Stimulated activated CD8-positive, alpha-beta memory T cell treated with anti-CD3 and anti-CD28 coated beads, Interleukin-7, amount 100 ng/mL, for 1 hour (primary cell): ENCODE measurements at places on chromosomes 1 and 21.

- DNase-seq = no peak
Measured at GRCh38 chr1:185349556-185349955, 32.5 kb upstream of the IVNS1ABP start.

- DNase-seq = no peak
Measured at GRCh38 chr1:167661527-167662426, 31.7 kb downstream of the RCSD1 start.

DNA sequence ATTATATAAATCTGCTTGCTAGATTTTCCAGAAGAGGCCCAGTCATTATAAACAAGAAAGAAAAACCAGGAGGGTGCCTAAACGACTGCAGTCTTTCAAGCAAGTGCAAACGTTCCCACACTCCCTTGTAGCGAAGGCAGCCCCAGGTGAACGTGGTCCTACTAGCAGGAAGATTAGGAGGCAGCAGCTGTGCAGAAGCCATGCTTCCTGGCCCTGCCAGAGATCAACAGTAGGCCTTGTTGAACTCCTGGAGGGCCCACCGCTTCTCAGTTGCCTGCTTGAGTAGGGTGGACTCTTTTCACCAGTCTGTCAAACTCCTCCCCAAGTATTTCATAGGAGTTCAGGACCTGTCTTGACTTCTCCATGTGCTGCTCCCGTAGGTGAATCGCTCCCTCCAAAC, 163.0 kb upstream of the GORAB start:
- no peak for DNase-seq

DNA sequence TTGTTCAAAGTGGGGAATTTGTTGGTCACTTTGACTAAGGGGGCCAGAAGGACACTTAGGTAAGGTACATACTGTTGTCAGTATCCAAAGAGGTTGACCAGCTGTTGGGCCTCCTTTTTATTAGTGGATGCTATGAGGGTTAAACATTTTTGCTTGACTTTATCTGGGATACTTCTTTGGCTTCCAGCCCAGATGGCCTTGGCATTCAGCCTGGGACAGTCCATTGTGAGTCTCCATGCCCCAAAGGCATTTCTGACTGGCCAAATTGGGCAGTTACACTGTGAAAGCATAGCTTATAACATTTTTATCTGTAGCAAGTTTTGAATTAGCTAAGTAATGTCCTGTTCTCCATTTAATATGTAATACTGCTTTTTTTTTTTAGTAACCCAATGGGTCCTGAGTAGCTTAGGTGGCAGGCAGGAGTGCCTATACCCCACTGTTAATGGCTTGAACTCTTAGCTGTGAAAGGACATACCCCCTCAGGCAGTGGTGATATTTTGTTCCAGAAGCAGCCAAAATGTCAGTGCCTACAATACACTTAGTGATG, 35.4 kb upstream of the CD1D start:
- no peak for DNase-seq

DNA sequence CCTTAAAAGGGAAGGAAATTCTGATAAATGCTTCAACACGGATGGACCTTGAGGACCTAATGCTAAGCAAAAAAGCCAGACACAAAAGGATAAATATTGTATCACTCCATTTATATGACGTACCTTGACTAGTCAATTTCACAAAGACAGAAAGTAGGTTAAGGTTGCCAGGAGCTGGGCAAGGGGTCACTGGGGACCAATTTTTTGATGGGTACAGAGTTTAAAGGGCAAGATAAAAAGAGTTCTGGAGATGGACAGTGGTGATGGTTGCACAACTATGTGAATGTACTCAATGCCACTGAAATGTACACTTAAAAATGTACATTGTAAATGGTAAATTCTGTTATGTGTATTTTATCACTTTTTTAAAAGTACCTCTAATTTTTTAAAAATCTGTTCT, 32.1 kb upstream of the SLAMF9 start:
- no peak for DNase-seq

DNA sequence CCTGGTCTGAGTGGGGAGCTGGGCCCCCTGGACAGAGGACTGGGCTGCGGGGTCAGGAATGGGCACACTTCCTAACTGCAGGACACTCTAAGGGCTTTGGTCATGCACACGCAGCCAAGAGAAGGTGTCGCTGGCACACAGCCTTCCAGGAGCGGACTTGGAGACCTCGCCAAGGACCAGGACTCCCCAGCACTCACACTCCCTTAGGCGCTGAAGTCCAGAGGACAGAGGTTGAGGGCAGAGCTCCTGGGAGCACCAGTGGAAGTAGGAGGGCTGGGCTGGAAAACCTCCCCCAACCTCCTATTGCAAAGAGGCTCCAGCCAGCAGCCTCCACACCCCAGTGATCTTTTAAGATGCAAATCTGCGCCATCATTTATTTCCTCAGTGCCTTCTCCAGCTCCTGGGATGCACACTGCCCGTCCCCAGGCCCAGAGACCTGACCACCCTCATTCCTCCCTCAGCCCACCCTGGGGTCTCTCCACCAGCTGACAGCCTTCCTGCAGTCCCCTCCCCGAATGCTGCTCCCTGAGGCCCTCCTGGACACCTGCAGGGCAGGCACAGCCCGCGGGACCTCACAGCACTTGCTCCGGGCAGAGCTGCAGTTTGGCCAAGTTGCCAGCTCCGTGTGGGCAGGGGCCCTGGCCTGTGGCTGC, 3.0 kb downstream of the TSPEAR start:
- DNase-seq = no peak

- DNase-seq = no peak
Measured at GRCh38 chr21:41825216-41825615, 53.9 kb downstream of the PRDM15 start.

- DNase-seq = no peak
Measured at GRCh38 chr1:182056601-182057366, 4.7 kb downstream of the ZNF648 start.

GRCh38 chr21:16571594-16571993, 841.8 kb downstream of the USP25 start:
- no peak for DNase-seq

DNA sequence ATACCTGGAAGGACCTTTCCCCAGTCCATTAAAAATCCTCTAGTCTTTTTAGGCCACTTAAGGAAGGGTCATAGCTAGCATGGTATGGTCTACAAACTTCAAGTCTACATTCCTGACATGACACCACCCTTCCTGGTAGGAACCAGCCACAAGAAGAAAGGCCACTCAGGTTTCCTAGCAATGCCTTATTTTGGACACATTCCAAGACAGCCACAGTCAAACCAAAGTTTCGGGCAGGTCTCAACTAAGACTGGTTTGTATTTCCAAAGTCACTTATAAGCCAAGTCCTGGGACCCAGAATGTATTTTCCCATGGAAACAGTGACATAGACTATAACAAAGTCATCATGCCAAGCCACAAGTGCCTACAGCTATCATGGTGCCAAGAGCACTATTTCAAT, 50.6 kb upstream of the SLC44A3 start:
- DNase-seq = no peak

DNA sequence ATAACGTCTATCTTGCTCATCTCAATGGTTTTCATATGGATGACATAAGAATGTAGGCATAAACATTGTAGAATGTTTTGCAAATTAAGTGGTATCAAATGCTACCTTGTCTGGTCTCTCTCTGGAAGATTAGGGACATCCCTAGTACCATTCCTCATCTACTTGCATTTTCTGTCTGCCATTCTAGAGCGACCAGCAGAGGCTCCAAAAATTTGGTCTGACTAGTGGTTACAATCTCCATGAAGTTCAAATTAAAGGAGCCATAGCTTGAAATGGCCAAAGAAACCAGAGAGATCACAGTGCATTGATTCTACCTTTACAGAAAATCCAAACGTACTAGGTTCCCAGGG, 1.1 kb downstream of the CD84 start:
- DNase-seq = no peak

GRCh38 chr1:70204139-70204538, 1.2 kb downstream of the LRRC40 start:
- no peak for DNase-seq

- no peak for DNase-seq
Measured at GRCh38 chr1:167152192-167152876, 58.5 kb downstream of the STYXL2 start.

DNA sequence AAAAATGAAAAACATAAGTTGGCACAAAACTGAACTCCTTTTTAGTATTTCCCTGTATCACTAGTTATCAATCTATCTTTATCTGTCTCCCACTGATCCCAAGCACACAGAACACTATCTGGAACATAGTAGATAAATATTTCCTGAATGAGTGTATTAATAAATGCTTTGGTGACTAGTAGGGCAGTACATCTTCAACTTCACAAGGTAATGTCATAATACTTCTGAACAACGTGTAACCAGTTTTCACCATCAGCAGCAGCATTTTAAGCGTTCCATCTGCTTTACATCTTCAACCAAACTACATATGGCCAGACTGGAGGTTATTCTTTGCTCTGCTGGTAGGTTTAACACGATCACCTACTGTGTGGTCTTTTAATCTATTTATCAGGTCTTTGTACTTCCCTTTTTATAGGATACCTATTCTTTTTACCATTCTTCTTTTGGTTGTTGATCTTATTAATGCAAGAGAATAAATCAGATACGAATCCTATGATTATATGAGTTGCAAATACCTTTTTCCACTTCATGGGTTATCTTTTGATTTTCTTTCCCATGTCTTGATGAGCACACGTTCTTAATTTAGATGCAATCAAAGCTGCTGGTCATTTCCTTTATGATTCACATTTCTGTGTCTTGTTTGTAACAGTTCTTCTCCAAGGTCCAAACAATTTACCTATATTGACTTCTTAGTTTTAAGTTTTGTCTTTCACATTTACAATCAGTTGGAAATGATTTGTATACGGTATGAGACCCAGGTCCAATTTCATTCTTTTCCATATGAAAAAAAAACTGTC, 16.3 kb downstream of the GPBP1L1 start:
- no peak for DNase-seq

DNA sequence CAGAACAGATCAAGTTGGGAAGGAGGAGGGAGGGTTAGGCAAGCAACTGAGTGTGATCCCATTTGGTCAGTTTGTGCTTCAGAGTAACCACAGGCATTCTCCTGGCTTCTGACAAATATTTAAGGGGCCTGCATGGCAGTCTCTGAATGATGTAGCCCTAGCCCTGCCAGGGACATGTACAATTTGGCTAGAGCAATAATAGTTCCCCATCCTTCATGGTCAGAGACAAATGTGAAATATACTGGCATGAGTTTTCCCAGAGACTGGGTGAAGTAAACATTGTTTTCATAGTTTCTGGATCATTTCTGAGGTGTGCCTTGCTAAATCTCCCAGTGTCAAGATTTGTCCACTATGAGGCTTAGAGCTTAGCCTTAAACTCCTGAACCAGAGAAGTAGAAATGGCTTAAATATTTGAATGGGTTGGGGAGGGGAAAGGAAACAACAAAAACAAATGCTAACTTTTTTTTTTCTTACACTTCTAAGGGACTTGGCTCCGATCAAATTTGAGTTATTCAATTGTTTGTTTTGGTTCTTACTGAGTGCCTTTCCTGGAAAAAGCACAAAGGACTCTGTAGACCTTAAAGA, 42.0 kb upstream of the UBE2U start:
- DNase-seq = no peak

DNA sequence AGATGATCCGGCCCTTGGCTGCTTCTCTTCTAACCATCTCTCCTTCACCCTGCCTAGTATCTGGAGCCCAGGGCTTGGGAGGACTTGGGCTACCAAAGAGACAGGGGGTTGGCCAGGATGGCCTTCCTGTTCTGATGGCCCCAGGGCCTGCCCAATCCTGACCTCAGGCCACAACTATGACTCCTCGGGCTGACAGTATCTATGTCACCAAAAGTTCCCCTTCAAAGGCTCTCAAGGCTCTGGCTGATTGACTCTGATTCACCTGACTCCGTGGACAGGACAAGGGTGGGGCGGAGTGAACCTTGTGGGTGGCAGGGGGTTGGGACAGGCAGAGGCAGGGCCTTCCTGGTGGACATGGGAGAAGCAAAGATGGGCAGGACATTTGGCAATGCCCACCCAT, 12.7 kb downstream of the MEF2D start:
- DNase-seq = no peak

DNA sequence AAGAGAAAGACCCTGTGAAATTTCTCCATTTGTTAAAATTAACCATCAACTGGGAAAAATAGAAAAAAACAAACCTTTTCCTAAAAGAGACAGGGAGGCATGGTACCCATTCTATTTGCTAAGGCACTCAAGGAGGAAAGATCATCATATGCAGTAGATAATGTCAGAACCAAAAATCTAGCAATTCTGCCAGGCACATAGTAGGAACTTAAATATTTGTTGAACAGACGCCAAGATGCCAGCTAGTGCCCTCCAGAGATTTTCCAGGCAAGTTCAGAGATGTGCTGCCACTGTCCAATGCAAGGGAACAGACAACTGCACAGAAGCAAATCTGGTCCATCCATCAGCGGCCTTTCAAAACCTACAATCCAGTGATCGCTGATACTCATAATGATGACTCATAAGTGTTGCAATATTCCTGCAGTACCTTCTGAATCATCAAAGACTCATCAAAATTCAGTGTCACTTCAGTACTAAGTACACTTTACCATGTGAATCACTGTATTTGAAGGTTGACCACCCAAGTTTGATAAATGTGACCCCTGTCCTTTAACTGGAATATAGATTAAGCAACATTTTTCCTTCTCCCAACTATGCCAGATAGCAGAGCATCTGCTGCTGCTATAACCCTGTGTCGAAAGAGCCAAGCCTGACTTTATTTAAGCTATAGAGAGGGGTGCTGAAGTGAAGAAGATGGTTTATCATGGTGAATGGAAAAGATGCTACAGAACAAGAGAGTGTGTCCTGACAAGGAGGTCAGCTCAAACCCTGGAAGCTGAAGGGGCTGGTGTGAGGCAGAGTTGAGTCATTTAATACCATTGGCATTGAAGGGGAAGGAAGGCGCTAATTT, 99.1 kb downstream of the MT1HL1 start:
- DNase-seq = no peak

DNA sequence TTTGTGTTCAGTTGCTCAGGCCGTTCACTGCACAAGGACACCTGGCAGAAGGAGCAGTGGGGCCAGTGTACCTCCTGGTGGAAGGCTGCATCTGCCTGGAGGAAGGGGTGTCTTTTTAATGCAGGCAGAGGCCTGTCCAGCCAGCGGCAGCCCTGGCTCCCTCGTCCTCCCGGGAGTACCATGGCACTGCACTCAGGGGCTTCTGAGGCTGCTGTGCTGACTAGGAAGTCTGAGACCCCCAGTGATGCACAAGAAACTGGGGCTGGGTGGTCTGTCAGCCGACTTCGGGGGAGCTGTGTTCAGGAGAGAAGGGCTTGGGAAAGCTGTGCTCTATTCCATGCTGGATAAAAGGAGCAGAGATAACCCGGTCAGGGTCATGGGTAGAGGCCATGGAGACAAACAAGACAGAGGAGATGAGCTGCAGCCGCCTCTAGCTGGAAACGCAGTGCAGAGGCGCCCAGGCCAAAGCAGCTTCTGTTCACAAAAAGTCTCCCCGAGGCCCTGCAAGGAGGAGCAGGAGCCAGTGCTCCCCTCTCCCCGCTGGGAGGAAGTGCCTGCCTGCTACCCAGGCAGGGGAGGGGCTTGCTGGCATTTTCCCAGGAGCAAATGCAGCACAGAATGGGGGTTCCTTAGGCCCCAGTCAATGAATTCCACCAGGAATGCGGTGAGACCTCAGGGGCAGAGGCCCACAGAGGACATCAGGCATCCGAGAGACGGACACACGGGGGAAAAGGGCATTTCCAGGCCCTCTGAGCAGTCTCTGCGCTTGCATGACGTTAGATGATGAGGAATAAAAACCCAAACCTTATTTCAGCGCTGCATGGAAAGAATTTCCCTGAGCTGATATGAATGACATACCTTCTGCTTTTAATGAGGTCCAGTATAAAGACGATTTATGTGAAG, 17.2 kb upstream of the C2CD2 start:
- DNase-seq = no peak

- no peak for DNase-seq
Measured at GRCh38 chr1:184143449-184143848, 91.9 kb downstream of the TSEN15 start.
